Kidney (tissue), 22 donors: ENCODE measurements at places on chromosomes 3 and 15.

DNA sequence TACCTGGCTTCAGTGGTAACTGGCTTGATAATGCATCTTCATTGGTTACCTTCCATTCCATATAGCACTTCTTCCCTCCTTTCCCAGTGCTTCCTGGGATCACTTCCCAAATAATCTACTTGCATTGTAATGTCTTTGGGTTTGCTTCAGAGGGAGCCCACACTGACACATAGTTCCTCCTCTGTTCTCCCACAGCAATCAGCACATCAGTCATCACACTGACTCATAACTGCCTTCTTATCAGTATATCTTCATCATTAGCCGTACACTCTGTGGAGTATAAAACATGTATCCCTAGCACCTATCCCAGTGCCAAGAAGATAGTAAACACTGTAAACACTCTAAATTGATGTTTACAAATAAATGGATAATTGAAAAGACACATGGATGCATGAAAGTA lies 91.4 kb upstream of the SCN10A start:
- DNase-seq, result no peak

DNA sequence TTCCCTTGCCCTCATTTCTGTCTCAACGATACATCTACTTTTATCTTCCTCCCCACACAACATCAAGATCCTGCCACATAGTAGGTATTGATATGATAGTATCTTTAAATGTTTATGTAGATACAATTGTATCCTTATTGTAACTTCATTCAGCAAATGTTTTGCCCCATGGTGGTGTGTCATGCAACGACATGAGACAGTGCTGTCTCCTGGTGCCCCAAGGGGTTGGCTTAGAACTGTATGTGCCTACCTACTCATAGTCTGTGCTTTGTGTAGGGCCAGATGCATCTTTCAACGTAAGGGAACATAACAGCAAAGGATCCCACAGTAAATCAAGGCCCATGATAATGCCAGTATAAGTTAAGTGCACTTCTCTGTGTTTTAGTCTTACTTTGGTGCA lies 2.8 kb upstream of the CD47 start:
- DNase-seq, result no peak

- no peak for DNase-seq
These were observed 28.8 kb upstream of the TF start for GRCh38 chr3:133717424-133717823.

GRCh38 chr15:59367022-59367451 lies 5.6 kb downstream of the MYO1E start:
- DNase-seq, result no peak

DNA sequence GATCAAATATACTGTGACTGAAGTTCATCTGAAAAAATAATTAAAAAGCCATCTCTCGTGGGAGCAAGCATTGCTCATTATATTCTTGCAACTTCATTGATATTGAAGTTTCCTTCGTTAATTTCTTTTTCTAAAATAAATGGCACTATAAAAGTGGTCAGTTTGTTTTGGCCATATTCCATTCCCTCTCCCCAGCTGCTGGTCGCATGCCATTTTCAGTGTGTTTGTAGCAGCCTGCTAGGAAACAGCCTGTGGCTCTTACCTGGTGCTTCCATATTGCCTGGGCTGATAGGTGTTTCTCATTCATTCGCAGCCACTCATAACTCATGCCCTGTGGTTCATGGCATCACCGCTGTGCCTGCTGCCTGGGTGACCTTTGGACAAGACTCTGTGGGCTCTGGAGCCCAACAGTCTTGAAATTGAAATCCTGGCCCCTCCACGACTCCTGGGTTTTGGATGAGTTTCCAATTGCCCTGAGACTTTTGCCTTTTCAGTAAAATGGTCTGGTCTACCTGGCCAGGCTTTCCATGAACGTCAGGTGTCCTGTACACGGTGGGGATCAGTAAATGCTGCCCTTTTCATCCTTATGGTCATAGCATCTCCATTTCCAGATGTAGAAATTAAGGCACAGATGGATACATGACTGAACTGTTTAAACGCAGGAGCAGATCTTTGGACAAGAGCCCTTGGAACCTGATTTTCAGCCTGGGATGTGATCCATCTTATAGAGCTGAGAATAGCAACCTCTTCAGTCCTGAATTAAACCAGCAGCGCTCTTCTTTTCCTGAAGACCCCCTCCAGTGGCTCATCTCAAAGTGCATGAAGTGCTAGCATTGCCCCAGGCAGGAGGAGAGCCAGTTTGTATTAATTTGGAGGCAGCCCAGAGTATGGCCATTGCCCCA lies 69.4 kb downstream of the SLCO3A1 start:
- no peak for DNase-seq

DNA sequence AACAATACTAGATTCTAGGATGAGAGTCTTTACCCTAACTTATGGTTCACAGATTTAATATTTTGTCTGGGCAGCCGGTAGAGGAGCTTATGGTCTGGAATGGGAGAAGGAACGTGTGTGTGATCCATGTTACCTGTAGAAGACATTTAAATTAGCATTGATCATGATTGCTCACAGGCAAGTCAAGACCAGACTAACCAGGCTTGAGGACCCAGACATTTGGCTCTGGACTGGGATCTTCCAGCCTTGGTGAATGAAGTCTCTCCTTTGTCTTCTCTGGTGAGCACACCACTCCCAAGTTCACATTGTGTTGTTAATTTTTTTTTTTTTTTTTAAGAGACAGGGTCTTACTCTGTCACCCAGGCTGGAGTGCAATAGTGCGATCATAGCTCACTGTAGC lies 11.7 kb downstream of the ABHD2 start:
- no peak for DNase-seq

GRCh38 chr15:35289024-35289617 lies 204.0 kb upstream of the NANOGP8 start:
- no peak for DNase-seq

DNA sequence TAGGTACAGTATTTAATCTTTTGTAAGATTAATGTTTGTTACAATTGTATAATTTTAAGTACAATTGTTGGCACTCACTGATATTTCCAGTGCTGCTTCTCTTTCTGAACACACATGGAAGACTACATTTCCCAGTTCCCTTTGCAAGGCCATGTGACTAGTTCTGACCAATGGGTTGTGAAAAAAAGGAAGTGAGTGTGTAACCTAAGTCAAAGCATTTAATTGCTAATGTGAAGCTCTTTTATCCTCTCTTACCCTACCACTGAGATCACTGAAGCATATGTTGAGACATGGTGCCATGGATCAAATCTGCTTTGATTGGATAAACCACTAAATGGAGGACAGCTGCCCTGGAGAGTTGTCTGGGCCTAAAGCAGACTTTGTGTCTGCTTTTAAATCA lies 83.9 kb upstream of the PLXND1 start:
- peak; percentile 41 for DNase-seq

GRCh38 chr3:120169407-120169806 lies 75.2 kb upstream of the GSK3B start:
- DNase-seq, result no peak

- DNase-seq, result no peak
These were observed 313.5 kb upstream of the RARB start for GRCh38 chr3:25114532-25114931.

DNA sequence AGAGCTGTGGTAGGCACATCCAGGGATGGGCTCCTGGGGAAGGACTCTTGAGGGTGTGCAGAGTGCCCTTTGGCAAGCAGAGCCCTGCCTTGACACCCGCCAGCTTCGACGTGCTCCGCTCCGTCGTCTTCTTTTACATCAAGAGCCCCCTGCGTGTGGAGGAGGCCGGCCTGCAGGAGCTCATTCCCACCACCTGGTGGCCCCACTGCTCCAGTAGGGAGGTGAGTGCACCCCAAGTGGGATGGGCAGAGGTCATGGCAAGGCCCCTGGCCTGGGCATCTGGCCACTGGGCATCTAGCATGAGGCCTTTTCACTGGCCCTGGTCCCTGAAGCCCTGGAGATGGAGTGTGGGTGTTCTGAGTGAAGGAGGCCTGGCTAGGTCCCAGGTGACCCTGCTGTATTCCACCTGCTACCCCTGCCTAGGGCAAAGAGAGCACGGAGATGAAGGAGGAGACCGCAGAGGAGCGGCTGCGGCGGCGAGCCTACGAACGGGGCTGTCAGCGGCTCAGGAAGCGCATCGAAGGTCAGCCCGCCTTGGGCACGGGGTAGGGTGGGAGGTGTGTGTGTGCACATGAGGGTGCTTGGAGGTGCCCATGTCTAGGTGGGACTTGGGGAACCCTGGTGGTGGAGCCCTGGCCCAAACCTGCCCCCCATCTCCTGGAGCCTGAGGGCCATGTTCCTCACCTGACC lies 12.2 kb downstream of the RNF123 start:
- no peak for DNase-seq

DNA sequence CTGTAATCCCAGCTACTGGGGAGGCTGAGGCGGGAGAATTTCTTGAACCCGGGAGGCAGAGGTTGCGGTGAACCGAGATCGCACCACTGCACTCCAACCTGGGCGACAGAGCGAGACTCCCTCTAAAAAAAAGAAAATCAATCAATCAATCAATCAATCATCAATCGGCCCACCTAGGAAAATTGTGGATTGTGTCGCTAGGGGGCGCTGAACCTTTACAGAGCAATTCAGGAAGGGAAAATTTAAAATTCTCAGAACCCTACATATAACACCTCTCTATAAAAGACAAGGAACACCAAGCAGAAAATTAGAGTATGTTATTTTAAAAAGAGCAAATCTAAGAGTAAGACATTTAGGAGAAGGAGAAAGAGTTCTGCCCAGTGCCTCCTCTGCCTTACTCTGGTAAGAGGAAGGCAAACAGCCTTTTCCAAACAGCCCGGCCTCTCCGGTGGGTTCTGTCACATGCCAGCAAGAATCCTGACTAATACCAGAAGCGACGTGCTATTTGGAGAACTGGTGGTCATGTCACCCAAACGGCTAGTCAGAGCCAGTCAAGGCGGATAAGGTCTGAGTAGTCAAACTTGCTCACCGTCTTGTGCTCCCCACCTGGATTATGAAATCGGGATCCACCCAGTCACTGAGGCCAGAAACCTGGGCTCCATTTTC lies 22.3 kb upstream of the SMCO1 start:
- peak; percentile 2 for DNase-seq

DNA sequence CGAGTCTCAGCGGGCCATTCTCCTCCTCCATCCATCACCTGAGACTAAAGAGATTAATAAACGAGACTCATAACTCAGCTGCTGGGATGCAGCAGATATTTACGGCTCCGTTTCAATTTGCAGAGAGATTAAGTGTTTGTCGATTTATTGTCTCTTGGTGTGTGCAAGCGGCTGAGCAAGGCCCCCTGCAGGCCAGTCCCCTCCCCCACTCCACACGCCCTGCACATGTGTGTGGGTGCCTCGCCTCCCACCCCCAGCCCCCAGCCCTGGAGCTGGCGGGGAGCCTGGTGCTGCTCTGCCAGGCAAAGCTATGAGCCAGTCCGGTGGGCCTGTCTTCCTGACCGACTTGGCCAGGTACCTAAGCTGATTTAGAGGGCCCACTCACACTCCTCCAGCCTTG lies 63.0 kb downstream of the CYP11A1 start:
- DNase-seq, result no peak

GRCh38 chr15:34810443-34811129 lies 15.2 kb upstream of the ACTC1 start:
- no peak for DNase-seq

DNA sequence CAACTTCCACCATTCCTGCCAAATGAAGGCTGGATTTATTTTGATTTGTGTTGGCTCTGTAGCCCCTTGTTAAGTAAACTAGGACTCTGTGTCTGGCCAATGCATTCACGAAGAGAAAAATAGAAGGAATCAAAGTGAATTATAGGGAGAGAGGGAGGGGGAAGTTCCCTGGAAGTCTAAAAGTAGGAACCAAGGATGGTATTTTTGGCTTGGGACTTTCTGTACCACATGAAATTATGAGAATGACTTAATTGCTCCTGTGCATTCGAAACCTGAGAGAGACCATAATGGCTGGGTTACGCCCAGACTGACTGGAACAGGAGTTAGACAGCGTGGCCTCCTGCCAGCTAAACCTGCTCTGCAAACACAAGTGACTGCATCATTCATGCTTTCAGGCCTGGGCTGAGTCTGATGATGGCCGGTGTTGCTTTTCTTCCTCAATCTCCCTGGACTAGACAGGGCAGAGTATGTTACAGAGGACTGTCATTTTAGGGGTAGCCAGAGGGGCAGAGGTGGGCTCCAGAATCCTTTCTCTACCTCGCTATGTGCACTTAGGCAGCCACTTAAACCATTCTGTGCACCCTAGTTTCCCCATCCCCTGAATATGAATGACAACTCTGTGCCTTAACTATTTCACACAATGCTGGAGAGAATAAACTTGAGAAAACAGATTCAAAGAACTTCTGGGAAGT lies 58.9 kb downstream of the MYO1E start:
- DNase-seq, result peak; percentile 94

- DNase-seq, result no peak
These were observed 5.6 kb downstream of the CHRNA3 start for GRCh38 chr15:78615151-78615589.

DNA sequence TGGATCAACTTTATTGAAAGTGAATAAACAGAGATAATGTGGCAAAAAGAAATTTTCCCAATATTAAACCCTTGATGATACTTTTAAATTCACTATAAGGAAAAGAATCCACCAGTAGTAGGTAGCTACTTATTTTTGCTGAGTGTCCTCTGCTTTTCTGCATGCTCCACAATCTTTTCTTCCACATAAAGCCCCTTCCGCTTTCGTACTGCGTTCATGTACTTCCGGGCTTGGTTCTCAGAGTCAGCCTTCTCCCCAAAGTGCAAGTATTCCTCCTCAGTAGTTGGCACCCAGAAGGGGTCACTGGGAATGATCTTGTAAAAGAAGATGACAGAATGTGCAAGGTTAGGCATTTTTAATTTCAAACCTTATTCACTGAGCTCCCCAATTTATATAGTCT lies 84.4 kb upstream of the MEX3B start:
- DNase-seq, result no peak

DNA sequence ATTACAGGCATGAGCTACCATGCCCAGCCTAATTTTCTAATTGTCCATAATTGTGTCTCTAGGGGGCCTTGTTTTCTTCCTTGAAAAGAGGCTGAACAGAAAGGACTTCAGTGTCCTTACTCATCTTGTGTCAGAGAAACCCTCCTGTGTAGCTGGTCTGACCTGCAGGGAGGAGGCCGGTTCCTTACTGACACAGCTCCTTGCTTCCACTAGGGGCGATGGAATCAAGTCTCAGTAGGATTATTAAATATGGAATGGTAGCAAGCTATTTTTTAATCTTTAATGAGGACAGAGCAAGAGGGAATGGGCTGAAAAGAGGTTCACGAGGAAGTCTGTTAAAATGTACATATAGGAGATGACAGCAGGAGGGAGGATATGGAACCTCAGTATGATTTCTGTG lies 8.6 kb downstream of the LPCAT4 start:
- no peak for DNase-seq
